ENCODE measurements at places on chromosomes 1 and 21. TPM values are rescaled to one million over a fixed set of nuclear protein-coding genes. Genes with fewer than 3 reads are reported as not detected.
A peak's percentile ranks its signal among the peaks of the same experiment; 100 is the strongest.

DNA sequence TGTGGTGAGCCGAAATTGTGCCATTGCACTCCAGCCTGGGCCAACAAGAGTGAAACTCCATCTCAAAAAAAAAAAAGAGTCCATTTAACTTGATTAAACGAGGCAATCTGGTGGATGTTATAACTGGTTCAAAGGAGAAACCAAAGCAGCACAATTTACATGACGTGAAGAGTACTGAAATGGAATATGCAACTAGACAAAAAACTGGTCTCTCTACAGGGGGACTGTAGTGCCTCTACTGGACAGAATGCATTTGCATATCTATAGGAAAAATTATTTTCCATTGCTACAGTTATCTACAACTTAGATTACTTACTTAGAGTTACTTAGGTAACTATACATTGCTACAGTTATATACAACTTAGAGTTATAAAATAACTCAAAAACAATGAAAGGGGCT is 2.7 kb upstream of the CAPN2 start:
- peaks cover 74% of the 10 kb centered on the region for H3K4me1 ChIP-seq
- H3K27ac ChIP-seq = no peak overlapping the region
- no peaks in the 10 kb centered on the region for H3K36me3 ChIP-seq
- no peak for DNase-seq
- peaks cover 4% of the 10 kb centered on the region for H3K27me3 ChIP-seq

GRCh38 chr1:12756768-12757413 is 10.9 kb downstream of the CFAP107 start:
- no peaks in the 10 kb centered on the region for H3K4me1 ChIP-seq
- no peak for DNase-seq
- peaks cover 35% of the 10 kb centered on the region for H3K27me3 ChIP-seq
- no peak overlapping the region for H3K27ac ChIP-seq

GRCh38 chr1:147641291-147641690 is 29.0 kb downstream of the ACP6 start:
- no peak overlapping the region for H3K27ac ChIP-seq
- H3K27me3 ChIP-seq = no peaks in the 10 kb centered on the region
- peaks cover 34% of the 10 kb centered on the region for H3K4me1 ChIP-seq
- no peak for DNase-seq

DNA sequence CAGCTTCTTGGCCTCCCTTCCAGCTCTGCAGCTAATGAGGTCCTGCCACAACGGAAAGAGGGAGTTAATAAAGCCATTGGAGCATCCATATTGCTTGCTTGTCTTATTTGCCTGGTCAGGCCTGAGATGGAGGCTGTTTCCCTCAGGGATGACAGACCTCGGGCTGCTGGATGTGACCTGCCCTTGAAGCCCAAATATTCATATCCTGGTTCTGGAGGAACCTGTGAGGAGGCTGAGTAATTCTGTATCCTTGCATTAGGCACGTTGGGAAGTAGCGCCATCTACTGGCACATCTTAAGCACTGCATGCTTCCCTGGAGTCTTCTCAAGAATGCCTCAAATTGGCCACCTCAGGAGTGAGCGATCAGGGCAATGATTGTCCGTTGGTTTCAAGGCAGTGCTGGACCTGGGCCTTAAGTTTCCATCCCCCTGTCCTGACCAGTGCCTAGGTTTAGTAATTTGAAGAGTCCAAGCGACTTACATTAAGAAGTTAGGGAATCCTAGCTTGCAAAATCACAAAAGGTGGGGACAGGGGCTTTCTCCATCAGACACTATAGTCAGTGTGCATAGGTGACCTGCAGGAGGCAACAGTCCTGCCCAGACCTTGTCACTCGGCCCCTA is 13.8 kb upstream of the NASP start:
- peaks cover 44% of the 10 kb centered on the region for H3K36me3 ChIP-seq
- H3K4me3 ChIP-seq = no peak overlapping the region
- H3K27me3 ChIP-seq = no peaks in the 10 kb centered on the region
- H3K27ac ChIP-seq = no peak overlapping the region
- no peaks in the 10 kb centered on the region for H3K4me1 ChIP-seq

GRCh38 chr1:29924017-29924431 is 687.7 kb downstream of the PTPRU start:
- DNase-seq = no peak
- no peak overlapping the region for H3K27ac ChIP-seq
- no peaks in the 10 kb centered on the region for H3K4me1 ChIP-seq
- H3K4me3 ChIP-seq = no peak overlapping the region
- peaks cover 2% of the 10 kb centered on the region for H3K27me3 ChIP-seq
- no peaks in the 10 kb centered on the region for H3K36me3 ChIP-seq

DNA sequence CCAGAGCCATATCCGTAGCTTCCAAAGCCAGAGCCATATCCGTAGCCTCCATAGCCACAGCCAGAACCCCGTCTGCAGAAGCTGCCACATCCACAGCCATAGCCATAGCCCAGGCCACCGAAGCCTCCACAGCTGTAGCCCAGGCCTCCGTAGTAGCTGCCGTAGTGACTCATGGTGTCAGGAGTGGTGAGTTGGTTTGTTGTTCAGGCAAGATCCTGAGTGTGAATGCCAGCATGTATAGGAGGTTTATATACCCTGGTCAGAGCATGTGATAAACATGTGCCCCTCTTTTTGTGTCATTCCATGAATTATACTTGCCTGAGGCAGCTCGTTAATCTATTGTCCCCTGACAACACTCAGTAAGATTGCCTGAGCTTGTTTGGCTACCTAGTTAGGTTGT is at the start of gene KRTAP19-1:
TSS of gene KRTAP19-1 (minus strand) at position 223 of the 400 bp plus-strand sequence. CDS start at position 173, 50 bp downstream.
- no peak for DNase-seq
- H3K27ac ChIP-seq = no peak within 1 kb of the TSS
- H3K4me1 ChIP-seq = no peaks in the 10 kb centered on the region
- no peaks in the 10 kb centered on the region for H3K27me3 ChIP-seq
- H3K36me3 ChIP-seq = no peaks in the 10 kb centered on the region
- H3K4me3 ChIP-seq = no peak within 1 kb of the TSS

DNA sequence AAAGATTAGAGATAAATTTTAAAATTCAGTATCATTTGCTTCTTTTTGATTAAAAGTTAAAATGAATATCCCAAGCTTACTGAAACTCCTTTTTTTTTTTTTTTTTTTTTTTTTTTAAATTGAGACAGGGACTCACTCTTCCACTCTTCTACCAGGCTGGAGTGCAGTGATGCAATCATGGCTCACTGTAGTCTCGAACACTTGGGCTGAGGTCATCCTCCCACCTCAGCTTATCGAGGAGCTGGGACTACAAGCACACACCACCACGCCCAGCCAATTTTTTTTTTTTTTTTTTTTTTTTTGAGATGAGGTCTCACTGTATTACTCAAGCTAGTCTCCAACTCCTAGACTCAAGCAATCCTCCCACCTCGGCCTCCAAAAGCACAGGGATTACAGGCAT is 92.1 kb upstream of the RGS18 start:
- no peak overlapping the region for H3K27ac ChIP-seq
- H3K36me3 ChIP-seq = no peaks in the 10 kb centered on the region
- no peak overlapping the region for H3K4me3 ChIP-seq

DNA sequence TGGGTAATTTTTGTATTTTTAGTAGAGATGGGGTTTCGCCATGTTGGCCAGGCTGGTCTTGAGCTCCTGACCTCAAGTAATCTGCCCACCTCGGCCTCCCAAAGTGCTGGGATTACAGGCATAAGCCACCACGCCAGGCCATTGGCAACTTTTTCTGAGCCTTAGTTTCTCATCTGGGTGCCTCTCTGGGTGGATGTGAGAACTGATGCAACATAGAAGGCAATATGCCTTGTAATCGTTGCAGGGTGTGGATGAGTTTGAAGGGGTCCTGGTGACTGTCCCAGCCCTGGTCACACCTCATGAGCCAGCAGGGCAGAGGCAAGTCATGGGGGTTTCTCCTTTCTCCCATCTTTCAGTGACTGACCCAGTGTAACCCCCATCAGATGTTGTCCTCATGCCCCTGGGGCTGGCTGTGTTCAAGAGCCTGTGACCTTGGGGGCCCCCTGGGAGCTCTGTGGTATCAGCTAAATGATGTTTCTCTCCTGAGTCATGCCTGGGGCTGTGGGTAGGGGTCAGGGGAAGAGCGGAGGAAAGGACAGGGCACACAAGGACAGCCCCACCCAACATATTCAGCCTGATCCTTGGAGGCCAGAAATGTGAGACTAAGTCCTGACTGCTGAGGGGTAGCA is 3.6 kb downstream of the COL9A2 start:
- no peaks in the 10 kb centered on the region for H3K27me3 ChIP-seq
- peaks cover 47% of the 10 kb centered on the region for H3K4me1 ChIP-seq
- peak overlapping the region; percentile 82 for H3K27ac ChIP-seq
- peak; percentile 76 for DNase-seq
- H3K4me3 ChIP-seq = peak overlapping the region; percentile 93

Gene RHBDL2
- 5.4 TPM for total RNA-seq

Gene KCNN3
- not detected for total RNA-seq

Gene CACNA1S
- not detected for total RNA-seq
